ENCODE measurements at places on chromosomes 16 and 17.

- DNase-seq, result no peak
Observed at GRCh38 chr17:66576473-66576872, 258.4 kb upstream of the CACNG5 start.

GRCh38 chr17:64038331-64039105, 18.1 kb upstream of the ICAM2 start:
- DNase-seq, result no peak

- no peak for DNase-seq
Observed at GRCh38 chr17:41537614-41537954, 9.5 kb upstream of the KRT19 start.

DNA sequence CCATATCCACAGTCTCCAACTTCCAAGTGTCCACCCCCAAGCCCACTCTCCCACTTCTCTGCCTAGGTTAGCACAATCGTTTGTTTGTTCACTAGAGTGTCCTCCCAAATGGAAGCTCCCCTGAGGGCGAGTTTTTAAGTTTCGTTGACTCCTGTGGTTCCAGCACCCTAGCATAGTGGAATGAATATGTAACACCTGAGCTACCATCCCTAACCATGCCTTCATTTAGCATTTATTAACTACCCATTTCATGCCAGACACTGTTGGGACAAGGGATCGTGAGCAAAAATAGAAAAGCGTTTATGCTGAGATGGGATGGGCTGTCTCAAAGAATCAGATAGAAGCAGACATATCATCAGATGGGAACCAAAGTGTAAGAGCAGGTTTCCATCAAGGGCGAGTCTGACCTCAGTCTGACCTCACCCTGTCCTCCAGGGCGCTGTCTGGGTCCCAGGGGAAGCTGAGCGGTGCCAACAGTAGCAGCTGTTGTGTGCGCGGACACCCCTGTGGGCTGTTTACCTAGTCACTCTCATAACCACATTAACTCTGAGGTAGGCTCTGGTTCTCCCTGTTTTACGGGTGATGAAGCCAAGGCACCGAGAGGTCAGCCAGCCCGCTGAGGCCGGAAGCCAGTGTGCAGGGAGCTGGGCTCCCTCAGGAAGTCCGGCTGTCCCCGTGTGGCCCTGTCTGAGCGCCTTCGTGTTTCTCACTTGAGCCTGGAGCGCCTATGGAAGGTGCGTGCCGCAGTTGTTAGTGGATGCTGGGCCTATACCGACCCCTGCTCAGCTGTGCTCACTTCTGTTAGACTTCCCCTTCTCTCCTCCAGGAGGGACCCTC, 6.2 kb downstream of the CNP start:
- DNase-seq, result no peak

GRCh38 chr16:10708969-10709368, 14.2 kb upstream of the TEKT5 start:
- DNase-seq, result no peak

GRCh38 chr17:55673743-55674506, 48.7 kb downstream of the TMEM100 start:
- DNase-seq, result no peak

GRCh38 chr16:81035975-81036750, 521 bp downstream of the ATMIN start:
- peak; percentile 65 for DNase-seq

DNA sequence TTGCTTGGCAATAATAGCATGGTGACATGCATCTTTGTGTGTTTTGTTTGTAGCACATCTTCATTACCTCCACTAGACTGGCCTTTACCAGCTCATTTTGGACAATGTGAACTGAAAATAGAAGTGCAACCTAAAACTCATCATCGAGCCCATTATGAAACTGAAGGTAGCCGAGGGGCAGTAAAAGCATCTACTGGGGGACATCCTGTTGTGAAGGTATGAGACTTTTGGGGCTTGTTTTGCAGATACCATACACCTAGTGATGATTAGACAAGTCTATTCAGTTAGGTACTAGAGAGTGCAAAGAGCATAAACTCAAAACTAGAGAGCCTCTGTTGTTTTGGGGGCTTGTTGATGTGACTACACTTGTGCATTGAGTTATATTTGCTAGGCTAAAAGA, 41.2 kb downstream of the NFATC3 start:
- DNase-seq, result no peak

- no peak for DNase-seq
Observed at GRCh38 chr17:10699856-10700255, 2.5 kb downstream of the ADPRM start.

GRCh38 chr17:77730376-77730775, 228.1 kb upstream of the TNRC6C start:
- DNase-seq, result no peak

DNA sequence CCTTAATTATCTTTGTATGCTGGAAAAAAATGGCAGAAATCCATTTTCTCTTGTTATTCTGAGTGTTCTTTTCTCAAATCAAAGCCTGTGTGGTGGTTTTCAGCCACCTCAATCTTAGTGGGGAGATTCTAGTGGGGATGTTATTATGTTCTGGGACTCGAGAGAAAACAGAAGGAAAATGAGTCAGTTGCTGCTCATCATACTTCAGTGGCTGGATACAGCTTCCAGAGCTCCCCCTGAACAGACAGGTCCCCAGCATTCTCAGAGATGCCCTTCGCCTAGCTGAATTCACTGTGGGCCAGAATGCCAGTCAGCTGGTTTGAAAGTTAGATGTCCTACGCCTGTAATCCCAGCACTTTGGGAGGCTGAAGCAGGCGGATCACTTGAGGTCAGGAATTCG, 8.5 kb downstream of the ST6GALNAC1 start:
- no peak for DNase-seq

GRCh38 chr17:7932949-7933348, 943 bp downstream of the CNTROB start:
- DNase-seq, result peak; percentile 77

DNA sequence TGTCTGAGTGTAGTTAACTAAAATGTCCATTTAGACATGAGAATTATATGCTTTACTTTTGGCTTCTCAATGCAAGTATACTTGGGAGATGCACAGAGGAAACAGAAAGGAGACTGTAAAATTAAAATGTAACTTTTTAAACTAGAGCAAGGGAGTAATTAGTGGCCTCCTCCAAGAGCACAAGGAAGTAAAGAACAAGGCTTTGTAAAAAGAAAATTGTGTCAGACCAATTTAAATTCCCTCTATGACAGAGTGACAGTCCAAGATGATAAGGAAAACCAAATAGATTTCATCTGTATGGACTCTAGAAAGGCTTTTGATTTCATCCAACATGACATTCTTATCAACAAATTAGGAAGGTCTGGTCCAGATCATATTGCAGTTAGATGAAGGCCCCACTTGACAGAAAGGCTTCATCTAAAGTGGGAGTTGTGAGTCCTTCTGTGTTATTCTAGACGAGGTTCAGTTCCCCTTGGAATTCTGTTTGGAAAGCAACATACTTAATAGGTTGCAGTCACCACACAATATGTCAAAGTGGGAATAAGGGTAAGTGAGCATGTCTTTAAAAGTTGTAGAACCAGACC, 6.5 kb upstream of the CAPNS2 start:
- no peak for DNase-seq

DNA sequence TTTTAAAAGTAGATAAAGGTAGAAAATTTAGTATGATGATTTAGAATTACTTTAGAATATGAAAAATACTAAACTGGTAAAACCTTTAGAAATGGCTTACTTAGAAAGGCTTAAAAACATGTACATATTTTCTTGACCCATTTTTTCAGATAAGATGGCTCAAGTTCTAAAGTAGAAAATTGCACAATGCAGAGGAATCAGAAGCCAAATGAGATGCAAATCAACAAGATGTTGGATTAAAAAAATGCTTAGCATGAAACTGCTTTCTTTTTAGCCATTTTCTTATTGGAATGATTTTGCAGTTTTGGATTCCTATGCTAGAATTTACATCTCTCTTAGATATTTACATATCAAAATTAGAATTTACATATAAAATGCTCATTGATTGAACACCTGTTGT, 1.5 kb upstream of the KRTAP3-1 start:
- DNase-seq, result no peak

- no peak for DNase-seq
Observed at GRCh38 chr16:68113059-68113761, 28.0 kb downstream of the NFATC3 start.

- DNase-seq, result no peak
Observed at GRCh38 chr17:9192010-9192409, 170.7 kb downstream of the NTN1 start.

DNA sequence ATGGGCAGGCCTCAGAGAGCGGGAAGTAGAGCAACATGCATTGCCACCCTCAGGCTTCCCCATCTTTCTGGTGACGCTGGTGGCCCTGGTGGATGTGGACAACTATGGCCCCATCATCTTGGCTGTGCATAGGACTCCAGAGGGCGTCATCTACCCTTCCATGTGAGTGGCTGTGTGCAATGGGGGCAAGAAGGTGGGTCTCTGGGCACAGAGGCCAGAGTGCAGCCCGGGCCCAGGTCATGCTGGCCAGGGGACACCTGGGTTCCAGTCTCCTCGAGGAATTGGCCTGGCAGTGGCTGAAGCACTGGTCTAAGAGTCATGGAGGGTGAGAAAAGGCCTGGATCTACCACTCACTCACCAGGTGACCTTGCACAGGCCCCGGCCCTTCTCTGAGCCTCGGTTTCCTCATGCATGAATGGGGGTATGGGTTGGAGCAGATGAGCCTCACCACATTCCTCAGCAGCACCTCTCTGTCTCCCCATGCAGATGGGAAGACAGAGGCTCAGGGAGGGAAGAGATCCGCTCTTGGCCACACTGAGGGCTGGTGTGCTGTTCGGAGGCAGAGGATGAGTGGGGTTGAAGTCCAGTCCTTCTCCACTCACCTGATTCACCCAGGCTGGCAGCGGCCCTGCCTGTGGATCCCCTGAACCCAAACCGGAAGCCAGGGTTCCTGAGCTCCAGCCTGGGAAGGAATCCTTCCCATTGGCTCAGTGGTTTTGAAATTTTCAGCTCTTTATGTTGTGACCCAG, 7.2 kb upstream of the ADGRG3 start:
- DNase-seq, result no peak

GRCh38 chr17:82003411-82004381, 19.0 kb downstream of the CENPX start:
- no peak for DNase-seq

GRCh38 chr17:67576471-67577115, 141.1 kb upstream of the NOL11 start:
- DNase-seq, result no peak

- DNase-seq, result no peak
Observed at GRCh38 chr17:42214156-42214555, 19.9 kb upstream of the GHDC start.

- no peak for DNase-seq
Observed at GRCh38 chr16:76729525-76729924, 452.3 kb downstream of the CNTNAP4 start.

GRCh38 chr17:58283674-58284612, 3.2 kb upstream of the MPO start:
- DNase-seq, result no peak

DNA sequence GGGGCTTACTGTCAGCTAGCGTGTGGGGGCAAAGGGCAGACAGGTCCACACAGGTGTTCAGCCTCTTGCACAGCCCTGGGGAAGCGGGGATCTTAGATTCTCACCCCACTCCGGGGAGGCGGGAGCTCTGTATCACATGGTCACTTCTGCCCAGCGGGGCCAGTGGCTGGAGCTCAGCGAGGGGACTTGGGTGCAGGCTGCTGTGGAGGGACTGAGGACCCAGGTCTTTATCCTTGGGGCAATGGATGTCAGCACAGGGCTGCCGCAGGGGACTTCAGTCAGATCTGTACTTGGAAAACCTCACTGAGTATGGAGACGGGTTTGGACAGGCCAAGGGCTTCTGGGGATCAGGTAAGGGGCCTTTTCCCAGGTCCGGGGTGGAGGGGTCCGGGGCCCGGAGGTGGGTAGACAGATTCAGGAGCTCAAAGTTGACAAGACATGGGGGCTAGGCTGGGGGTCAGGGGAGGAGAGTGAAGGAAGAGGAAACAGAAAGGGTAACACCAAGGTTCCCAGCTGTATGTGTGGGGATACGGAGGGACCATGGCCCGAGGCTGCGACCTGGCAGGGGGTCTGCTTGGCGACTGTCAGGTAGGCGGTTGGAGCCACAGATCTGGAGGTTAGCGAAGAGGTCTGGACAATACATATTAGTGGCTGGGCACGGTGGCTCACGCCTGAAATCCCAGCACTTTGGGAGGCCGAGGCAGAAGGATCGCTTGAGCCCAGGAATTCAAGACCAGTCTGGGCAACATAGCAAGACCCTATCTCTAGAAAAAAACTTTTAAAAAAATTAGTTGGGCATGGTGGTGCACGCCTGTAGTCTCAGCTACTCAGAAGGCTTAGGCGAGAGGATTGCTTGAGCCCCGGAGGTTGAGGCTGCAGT, 15.1 kb upstream of the BAIAP2 start:
- no peak for DNase-seq

GRCh38 chr16:88007321-88007731, 56.1 kb downstream of the BANP start:
- DNase-seq, result no peak

DNA sequence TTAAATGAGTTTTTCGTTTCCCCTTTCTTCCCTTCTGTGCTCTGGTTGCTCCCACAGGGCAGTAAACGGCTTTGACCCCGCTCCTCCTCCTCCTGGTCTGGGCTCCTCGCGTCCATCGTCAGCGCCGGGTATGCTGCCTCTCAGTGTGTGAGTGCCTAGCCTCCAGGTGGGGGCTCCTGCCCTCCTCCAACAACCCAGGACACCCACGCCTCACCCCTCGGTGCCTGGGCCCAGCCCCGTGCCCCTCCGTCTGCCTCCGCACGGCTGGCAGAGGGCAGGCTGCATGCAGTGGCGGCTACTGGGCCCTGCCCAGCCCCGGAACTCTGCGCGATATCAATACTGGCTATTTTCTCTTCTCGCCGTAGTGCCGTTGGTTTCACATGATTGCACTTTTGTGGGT, 31.2 kb downstream of the NDEL1 start:
- DNase-seq, result peak; percentile 40

- DNase-seq, result no peak
Observed at GRCh38 chr16:47667956-47668355, 206.8 kb downstream of the PHKB start.

DNA sequence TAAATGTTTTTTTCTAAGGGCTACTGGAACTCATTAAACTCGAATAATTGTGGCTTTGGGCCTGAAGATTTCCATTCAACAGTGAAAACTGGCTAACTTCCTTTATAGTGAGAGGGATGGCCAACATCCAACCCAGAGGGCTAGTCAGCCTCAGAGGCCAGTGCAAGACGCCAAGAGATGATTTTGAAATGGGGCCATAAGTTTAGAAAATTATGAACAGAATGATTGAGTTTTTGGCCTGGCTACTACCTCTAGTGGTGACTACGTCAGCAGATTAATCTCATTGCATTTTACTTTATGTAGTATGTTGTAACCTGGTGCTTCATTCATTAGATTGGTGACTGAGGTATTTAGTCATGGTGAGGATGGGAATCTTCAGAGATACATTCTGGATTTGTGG, 28.4 kb downstream of the HAPSTR1 start:
- DNase-seq, result no peak

DNA sequence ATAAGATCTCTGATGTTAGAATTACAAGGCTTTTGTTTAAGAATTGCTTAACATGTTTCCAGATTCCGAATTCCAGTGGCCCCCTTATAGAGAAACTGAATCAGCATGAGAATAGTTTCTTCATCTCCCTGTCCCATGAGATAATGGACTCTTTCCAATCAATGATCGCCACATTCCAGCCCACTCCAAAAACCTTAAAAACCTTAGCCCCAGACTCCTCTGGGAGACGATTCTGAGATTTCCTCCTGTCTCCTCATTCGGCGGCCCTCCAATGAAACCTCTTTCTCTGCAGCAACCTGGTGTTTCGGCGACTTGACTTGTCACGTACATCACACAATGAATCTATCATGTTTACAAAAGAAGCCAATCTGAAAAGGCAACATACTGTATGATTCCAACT, 197.1 kb upstream of the PSMD7 start:
- DNase-seq, result no peak

GRCh38 chr16:87131996-87132345, 185.2 kb downstream of the C16orf95 start:
- DNase-seq, result no peak

Measured in ecto neural progenitor cell (in vitro differentiated cells).